ENCODE measurements at places on chromosomes 6 and 20. TPM values are rescaled to one million over a fixed set of nuclear protein-coding genes. Genes with fewer than 3 reads are reported as not detected.

Gene FBXO5
- total RNA-seq: 32.6 TPM

Gene EIF6
- total RNA-seq: 115 TPM

GRCh38 chr6:137471497-137471896 is 22.7 kb downstream of the OLIG3 start:
- no peaks in the 10 kb centered on the region for H3K27me3 ChIP-seq
- no peaks in the 10 kb centered on the region for H3K36me3 ChIP-seq
- no peaks in the 10 kb centered on the region for H3K4me1 ChIP-seq
- DNase-seq: no peak
- no peak overlapping the region for H3K4me3 ChIP-seq
- H3K27ac ChIP-seq: no peak overlapping the region

DNA sequence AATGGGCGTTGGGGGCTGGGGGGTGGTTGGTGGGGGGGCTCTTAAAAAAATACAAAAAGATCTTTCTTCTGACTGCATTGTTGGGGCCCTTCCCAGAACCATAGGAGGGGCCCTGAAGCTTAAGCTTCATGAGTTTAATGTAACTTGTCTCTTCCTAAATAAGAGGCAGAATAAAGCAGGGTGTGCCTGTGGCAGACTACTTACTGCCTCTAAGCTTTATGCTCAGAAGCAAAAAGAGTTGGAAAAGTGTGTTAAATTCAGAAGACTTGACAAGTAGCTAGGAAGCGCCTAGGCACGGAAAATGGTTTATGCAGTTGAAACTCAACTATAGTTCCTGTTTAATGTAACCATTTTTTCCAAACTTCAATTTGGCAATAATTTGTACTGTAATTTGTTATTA is 44.5 kb downstream of the TIAM2 start:
- no peak for DNase-seq
- no peaks in the 10 kb centered on the region for H3K4me1 ChIP-seq
- H3K4me3 ChIP-seq: no peak overlapping the region

- no peaks in the 10 kb centered on the region for H3K4me1 ChIP-seq
- DNase-seq: no peak
- no peak overlapping the region for H3K27ac ChIP-seq
- H3K4me3 ChIP-seq: no peak overlapping the region
- no peaks in the 10 kb centered on the region for H3K27me3 ChIP-seq
- peaks cover 34% of the 10 kb centered on the region for H3K36me3 ChIP-seq
Observed at GRCh38 chr20:32227306-32227705, 19.6 kb downstream of the POFUT1 start.

All from thymus (tissue), 14 donors.